CD4-positive, alpha-beta T cell treated with Interleukin-2 at 100 ng/mL for 4 hours (primary cell): ENCODE measurements at places on chromosomes 2 and 18.

- no peak for DNase-seq
Measured at GRCh38 chr2:178946494-178946893, 103.4 kb downstream of the CCDC141 start.

DNA sequence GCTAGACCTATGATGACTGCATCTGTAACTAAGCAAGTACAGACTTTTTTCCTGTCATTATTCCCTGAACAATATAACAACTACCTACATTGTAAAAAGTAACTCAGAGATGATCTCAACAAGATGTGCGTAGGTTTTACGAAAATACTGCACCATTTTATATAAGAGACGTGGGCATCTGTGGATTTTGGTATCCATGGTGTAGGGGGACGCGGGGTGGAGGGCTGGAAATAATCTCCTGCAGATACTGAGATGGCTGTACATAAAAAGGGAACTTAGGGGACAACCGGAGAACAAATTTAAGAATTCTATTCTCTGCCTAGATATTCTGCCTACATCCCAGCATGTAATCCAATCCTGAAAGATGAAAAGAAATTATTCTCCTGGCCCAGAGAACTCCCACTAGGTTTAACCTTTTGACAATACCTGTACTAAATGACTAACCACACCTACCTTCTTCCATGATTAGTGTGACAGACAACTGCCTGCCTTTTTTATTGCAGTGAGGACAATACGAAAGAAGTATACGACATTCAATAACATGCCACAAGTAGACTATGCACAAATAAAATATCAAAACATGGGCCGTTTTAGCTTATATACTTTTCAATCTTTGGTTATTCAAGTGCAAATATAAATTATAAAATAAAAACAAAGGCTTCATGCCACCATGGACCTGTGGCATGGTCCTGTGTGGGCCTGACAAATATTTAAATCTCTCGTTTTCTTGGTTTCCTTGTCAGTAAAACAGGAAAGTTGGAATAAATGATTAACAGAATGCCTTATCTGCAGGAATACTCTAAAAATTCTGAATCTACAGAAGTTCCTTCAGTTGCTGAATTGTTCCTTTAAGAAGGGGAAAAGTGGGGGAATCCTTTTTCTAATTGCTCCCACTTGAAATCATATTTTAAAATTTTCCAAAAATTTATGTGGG is 46.3 kb downstream of the RTN4 start:
- no peak for DNase-seq

GRCh38 chr2:233417282-233417681 is 63.0 kb downstream of the DGKD start:
- no peak for DNase-seq

DNA sequence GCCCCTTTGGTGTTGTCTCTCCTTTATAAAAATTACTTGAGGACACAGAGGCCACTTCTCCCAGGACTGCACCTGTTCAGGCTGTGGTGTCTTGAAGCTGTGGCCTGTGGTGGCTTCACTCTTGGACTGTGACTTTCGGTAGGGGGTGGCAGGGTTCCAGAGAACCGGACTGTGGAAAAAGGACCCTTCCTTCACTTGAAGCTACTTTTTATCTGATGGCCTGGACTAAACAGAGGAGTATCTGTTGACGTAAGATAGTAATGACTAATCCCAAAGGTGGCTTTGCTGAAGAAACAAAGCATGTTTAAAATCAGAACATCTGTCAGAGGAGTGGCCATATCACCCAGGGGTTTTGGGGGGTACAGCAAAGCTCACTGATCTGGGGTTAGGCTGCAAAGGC is 60.8 kb downstream of the CENPO start:
- no peak for DNase-seq

DNA sequence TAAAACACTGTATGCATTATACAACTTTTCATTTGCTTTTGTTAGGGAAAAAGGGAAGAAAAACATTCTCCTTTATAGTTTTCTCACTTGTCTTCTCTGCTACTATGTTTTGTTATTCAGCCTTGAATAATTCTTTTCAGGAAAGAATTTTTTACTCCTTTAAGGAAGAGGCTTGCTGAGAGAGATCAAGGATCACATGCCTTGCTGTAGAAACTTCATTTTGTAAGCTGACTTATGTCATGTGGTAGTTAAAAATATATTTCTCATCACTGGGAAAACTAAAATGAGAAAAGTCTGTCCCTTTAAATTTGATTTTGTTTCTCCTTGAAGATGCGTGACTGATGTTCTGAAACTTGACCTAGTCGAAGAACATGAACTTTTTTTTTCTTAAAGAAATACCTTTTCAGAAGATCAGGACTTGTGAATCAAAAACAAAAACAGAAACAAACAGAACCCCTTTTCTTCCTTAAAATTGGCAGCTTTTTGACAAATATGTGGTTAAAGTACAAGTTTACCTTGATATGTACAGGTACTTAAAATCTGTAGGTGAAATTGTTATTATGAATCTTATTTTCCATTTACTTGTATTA is 145.1 kb downstream of the COMMD1 start:
- no peak for DNase-seq
